ENCODE measurements at places on chromosomes 5 and 9.

DNA sequence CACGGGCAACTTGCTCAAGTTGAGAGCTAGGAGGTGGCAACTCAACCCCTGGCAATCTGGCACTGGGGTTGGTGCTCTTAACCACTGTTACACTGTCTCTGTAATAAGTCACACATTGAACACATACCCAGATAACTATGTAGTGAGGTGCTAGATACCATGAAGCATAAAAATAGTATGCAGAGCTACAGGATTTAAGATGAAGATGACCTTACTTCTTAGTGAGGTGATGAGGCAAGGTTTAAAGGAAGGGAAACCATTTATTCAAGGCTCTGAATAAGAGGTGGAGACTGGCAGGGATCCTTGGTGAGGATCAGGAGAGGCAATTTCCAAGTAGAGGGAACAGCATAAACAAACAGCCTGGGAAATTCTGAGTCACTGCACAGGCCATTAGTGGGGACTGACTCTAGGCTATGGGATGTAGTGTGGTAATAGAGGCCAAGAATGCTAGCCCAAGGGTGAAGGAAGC is 67.6 kb upstream of the NR3C1 start:
- no peak for DNase-seq

GRCh38 chr5:131156957-131157356 is 8.1 kb downstream of the HINT1 start:
- no peak for DNase-seq

- no peak for DNase-seq
These were observed 232.1 kb upstream of the PCSK5 start for GRCh38 chr9:75658301-75658905.

GRCh38 chr9:15349892-15350761 is 43.1 kb upstream of the TTC39B start:
- DNase-seq, result no peak

DNA sequence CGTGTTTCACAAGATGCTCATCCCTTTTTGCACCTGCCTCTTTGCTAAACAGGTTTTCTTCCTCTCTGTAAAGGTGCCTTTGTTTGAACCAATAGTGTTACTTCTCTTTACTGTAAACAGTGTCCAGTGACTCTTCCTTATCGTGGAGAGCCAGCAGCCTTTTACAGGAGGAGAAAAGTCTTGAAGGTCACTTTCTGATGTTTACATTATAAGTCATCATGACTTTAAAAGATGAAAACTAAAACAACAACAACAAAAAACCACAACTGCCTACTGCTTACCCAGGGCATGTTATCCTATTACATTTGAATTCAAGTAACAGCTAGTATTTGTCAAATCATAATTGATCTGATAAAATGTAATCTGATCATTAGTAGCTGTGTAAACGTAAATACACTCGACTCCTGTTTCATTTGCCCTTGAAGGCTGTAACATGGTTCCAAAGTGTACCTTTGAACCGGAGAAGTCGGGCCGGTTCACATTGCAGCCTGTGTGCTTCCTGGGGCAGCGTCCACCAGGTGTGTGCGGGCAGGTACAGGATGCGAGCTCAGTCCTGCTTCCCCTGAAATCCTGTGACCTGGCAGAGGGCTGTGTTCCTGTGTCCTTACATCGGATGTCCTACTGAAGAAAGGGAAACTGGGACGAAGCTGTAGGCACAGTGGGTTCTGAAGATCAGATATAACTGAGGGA is 118.1 kb downstream of the C9orf152 start:
- DNase-seq, result no peak

- no peak for DNase-seq
These were observed 127.1 kb upstream of the GLRA1 start for GRCh38 chr5:152051499-152052454.
